CD4-positive, alpha-beta T cell treated with Interleukin-6 at 100 ng/mL for 8 hours (primary cell): ENCODE measurements at places on chromosomes 7 and 10.

- no peak for DNase-seq
Observed at GRCh38 chr7:50667338-50667737, 102.1 kb upstream of the DDC start.

GRCh38 chr7:113128031-113128430, 9.7 kb upstream of the SMIM30 start:
- no peak for DNase-seq

DNA sequence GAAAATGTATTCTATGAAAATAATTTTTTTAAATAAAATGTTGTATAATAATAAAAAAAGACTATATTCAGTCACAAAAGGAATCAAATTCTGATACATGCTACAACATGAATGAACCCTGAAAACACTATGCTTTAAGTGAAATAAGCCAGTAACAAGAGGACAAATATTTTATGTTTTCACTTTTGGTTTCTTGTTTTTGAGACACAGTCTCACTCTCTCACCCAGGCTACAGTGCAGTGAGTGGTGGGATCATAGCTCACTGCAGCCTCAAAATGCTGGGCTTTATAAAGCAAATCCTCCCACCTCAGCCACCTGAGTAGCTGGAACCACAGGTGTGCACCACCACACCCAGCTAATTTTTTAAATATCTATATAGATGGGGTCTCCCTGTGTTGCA, 64.2 kb downstream of the CNOT4 start:
- no peak for DNase-seq

- no peak for DNase-seq
Observed at GRCh38 chr7:131255242-131255641, 72.4 kb upstream of the MKLN1 start.
